Activated naive CD4-positive, alpha-beta T cell treated with Interleukin-2 at 50 U/mL for 16 hours (primary cell): ENCODE measurements at places on chromosomes 12 and 14.
A peak's percentile ranks its signal among the peaks of the same experiment; 100 is the strongest.

DNA sequence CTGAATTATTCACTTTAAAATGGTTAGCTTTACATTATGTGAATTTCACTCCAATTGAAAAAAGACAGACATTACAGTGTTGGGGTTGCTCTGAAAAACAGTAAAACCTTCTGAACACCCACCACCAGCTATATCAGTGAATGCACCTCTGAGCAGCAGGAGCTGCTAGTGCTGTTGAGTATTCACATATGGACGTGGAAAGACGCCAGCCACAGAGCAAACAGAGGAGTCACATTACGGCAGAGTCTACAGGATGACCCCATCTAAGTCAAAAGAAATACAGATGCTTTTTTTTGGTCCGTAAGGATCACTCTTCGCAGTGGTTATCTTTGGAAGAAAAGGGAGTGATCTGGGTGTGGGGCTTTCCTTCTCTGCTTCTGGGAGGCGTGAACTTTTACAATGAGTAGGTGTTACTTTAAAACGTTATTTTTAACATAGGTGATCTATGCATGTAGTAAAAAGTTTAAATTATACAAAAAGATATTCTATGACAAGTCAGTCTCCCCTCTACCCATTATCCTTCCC is 4.5 kb downstream of the HVCN1 start:
- no peak for DNase-seq

DNA sequence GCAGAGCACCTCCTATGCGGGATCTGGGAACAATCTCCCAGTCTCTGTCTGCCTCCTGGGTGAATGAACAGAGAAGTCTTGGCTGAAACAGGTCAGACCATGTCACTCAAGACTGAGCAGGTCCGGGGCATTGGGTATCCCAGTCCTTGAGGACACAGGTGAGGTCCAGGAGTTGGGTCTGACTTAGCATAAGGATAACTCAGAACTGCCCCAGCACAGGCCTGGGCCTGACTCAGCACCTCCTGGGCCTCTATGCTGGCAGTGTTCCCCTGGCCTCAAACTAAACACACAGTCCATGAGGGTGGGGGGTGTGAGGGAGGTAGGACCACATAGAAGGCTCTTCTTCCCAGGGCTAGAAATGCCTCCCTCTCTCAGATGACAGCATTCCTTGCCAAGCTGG is 1.5 kb upstream of the SDR9C7 start:
- DNase-seq = no peak

GRCh38 chr14:27672047-27672446 is 1074.2 kb upstream of the NOVA1 start:
- DNase-seq = no peak

DNA sequence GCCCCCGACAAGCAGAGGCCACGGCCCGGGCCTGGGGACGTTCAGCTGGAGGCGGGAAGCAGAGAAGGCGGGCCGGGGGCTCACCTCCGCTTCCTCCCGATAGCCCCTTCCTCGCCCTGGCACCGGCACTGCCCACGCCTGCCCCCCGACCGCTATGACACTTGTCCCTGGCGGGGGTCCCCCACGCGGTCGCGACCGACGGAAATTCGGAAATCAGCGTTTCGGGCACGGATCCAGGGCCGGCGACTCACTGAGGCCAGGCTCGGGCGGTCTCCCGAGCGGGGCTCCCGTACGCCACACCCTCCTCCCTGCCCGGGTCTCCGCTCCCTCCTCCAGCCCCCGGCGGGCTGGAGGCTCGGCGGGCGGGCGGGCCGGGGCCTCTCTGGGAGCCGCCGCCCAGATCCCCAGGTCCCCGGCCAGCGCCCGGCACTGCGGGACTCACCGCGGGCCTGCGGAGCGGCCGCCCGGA is 581 bp downstream of the PITPNM2 start:
- DNase-seq = peak; percentile 17

DNA sequence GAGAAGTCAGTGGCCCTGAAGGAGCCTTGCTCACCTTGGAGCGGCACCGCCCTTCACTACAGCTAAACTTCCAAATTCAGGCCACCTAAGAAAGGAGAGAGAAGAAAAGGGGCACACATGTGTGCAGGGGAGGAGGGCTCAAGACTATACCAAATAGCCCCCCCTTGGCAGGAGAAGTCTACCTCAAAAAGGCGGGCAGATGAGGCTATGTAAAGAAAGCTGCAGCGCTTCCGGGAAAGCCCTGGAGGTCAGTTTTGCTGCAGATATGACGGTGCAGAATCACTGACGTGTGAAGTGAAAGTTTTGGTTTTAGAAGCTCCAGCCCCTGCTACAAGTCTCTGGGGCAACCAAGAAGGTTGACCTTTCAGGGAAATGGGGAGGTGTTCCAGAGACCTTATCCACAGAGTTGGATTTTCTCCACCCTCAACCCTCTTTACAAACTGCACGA is 48.2 kb upstream of the PNMA1 start:
- DNase-seq = peak; percentile 46

DNA sequence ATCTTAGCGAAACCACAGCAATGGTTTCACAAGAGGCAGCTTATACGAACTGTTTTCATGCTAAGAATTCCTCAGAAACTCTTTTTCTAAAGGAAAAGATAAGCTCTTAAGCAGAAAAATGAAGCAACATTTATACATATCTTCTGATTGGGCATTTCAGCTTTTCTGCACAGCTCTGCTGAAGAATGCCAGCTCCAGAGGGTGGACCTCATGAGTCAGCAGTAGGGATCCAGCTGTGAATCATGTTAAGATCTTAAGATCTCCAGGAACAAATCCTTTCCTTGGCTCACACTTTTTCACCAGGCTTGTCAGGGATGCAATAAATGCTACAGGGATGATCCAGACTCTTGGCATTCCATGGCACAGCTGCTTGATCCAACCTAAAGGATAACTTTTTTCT is 477.1 kb upstream of the CCDC196 start:
- DNase-seq = no peak

DNA sequence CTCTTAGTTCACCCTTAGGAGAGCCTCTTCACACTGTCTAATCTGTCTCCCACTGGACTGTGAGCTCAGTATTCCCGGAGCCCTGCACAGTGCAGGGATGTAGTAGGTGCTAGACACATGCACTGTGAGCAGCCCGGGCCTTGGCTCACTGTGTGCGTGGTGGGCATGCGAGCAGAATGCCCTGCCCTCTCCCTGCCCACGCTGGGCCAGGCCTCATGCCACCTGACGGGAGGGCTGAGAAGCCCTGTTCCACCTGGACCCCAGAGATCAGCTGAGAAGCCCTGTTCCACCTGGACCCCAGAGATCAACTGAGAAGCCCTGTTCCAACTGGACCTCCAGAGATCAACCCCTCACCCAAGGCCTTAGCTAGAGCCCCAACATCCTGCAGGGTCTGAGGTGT is 10.9 kb downstream of the RPS6KL1 start:
- DNase-seq = no peak

DNA sequence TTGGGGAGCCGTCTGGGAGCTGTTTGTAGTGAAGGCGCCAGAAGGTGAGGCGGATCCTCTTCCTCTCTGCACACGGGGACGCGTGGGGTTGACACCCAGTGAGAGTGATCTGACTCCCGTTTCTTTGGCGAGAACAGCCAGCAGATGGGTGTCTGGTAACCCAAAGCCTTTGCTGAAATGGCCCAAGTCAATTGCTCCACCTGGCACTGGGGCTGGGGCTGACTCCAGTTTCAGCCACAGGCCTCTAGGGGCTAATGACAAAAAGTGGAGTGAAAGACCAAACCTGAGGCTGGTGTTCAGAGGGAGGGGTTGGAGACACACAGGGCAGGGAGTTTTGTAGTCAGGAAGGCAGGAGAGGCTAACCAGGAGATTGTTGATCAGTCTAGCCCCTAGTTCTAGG is 87.0 kb downstream of the FRMD6 start:
- no peak for DNase-seq

DNA sequence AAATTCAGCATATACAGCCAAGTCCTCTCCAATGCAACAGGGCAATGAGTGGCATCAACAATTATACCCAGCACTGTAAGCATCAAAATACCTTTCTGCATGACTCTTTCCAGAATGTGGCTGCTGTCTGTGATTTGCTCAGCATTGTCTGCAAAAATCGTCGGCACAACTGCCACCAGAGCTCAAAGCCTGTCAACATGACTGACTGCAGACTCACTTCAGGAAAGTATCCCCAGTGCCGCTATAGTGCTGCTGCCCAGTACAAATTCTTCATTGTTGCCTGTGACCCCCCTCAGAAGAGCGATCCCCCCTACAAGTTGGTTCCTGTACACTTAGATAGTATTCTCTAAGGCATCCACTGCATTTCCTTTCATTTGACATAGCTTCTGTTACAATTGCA is 735 bp downstream of the RNASE6 start:
- peak; percentile 4 for DNase-seq

GRCh38 chr14:67541448-67542387 is 8.6 kb downstream of the PLEKHH1 start:
- DNase-seq = peak; percentile 12

DNA sequence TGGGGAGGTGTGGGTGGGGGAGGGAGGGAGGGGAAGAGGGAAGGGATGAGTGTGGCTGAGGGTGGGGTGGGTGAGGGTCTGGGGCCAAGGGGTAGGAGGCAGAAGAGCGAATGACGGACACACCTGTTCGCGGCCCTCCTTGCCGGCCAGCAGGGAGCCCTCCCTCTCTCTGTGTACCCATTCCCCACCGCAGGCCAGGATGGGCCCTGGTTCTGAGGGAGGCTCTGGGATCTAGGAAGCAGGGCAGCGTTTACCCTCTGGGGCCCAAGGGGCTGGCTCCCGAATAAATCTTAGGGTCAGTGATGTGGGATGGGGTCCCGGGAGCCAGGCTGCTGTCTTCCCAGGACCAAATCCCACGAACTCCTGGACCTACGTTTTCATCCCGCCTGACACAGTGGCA is 46.0 kb upstream of the ESRRB start:
- DNase-seq = no peak

DNA sequence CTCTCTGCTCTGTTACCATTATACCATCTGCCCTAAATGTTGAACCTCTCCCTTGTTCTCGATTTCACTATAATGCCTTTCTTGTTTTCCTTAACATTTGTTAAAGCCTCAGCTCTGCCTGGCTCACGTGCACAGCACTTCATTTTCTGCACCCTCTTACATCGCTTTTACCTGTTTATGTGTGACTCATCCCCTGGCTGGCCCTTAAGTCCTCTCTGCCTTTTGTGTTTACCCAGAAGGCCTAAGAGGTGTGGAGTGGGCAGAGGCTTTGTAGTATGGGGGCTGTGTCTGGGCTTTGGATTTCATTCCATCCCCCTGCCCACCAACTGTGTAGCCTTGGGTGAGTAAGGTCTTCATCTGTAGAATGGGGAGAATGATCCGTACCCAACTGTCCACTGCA is 36.5 kb downstream of the UBE3B start:
- DNase-seq = no peak

- DNase-seq = no peak
Measured at GRCh38 chr12:93415723-93416464, 25.9 kb downstream of the UBE2N start.

GRCh38 chr12:14970473-14970872 is 2.4 kb upstream of the PDE6H start:
- no peak for DNase-seq

GRCh38 chr14:104680806-104681688 is 8.4 kb upstream of the INF2 start:
- DNase-seq = no peak

DNA sequence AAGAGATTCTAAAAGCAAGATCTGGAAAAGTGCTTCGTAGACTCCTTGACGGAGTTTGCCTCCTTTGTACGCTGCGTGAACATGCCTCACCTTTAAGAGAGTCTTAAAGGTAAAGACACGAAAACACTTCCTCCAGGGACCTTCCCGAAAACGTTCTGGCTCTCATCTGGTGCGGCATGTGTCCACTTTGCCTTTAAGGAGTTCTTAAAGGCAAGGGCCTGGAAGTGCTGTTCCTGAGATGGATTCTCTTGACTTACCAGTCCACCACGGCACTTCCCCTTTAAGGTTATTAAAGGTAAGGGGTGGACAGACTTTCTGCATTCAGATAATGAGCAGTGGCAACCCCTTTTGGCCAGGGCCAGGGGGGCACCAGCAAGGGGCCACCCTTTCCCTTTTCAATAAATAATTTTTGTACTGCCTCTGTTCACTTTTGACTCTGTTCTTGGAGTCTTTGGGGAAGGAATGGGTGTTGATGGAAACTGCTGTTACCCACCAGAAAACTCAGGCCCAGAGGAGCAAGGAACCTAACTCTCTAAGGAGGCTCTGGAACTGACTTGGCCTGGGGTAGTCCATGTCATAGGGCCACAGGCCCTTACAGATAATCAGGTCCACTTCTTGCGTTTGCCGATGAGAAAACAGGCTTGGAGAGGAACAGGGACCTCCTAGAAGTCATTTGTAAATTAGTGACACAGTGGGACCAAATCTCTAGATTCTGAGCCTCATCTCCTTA is 4.4 kb downstream of the REM2 start:
- DNase-seq = peak; percentile 41

DNA sequence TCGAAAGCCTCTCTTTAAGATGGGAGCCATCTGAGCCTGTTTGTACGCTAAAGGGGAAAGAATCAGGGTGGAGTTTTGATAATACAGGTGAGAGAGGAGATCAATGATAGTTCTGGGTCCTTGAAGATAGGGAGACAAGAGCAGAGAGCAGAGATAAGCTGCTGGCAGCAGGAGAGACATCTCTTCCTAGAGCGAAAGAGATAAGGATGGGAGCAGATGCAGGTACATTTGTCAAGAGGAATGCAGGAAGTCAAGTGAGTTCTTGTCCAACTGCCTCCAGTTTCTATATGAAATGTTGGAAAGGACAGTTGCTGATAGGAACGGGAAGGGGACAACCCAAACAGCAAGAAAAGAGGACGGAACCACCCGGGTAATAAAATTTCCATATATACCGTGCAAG is 24.7 kb upstream of the HIF1A start:
- no peak for DNase-seq

DNA sequence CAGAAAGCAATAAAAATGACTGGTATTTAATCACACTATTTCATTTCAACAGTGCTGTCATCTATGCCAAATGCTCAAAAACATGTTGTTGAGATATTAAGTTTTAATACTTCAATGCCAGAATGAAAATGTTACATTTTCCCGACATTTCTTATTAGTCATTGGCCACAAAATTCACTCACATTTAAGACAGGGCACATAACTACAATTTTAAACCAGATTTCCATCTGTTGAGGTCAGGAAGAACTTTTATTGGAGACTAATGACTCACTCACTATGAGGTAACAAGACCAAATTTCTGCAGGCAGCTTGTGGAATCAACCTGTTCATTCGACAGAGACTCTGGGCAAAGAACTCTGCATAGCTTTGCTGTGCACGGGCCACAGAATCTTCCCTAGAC is 36.8 kb downstream of the PPTC7 start:
- no peak for DNase-seq

DNA sequence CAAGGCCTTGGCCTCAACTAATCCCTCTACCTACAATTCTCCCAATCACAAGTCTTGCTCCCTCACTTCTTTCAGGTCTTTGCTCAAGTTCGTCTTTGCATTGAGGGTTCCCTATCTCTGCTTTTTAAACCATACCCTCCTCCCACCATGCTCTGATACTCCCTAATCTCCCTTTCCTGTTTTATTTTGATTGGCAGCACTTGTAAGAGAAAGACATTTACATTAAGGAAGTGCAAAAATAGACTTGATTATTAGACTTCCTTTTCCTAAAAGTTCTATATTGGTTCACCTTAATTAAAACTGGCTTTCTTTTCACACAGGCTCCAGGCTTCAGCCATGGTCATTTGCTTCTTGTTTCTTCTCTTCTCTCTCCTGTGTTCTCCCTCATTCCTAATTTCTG is 18.3 kb upstream of the WIF1 start:
- DNase-seq = no peak
